ENCODE measurements at places on chromosomes 1 and 21.

DNA sequence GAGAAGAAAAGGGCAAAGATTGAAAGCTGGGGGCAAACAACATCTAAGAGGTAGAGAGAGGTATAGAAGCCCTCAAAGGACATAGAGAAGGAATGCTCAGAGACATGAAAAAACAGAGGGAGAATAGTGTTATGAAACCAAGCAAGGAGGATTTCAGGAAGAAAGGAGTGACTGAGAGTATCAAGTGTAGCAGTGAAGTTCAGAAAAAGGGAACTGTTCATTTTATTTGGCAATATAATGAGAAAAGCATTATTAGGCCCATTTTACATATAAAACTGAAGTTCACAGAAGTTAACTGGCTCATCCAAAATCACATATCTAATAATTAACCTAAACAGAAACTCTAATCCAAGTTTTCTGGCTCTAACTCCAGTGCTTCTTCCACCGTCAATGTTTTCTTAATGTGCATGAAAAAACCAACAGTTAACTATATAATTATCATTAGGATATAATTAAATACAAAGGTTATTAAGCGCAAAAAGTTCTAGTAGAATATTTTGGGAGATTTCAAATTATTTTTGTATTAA, 17.7 kb downstream of the NEXN start:
- no peak for DNase-seq

DNA sequence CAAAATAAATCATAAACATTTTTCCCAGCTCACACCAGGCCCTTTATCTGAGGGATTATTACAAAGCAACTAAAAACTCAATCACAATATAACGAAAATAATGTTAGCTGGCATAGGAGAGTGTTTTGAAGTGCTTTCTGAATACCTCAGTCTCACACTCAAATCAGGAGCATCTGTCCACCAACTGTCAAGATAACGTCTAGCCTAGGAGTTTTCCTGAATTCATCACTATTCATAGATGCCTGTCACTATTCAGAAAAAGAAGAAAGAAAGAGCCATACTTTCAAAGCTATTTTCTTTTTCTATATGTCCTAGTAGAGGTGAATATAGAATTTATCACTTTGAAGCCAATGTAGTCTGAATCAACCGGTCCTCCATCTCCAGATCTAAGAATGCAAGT, 127.0 kb downstream of the AKT3 start:
- DNase-seq: no peak

DNA sequence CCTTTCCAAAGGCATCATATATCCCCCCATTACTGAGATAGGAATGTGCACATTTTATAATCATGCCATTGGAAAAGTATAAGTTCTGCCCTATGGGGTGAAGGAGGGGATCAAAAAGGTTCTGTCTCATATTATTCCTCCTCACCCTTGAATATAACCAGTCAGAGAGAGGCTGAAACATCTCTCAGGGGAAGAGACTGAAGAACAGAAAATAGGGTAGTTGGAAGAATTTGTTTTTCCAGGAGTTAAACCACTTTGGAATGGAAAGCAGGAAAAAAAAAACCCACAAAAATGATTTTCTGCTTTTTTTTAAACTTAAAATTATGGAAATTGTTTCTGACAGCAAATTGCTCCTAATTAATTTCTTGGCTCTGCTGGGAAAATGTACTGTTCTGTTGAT, 52.8 kb upstream of the BEND5 start:
- DNase-seq: no peak

GRCh38 chr1:164613176-164613575, 54.2 kb downstream of the PBX1 start:
- DNase-seq: no peak

- DNase-seq: no peak
Observed at GRCh38 chr1:160474392-160475242, 48.4 kb downstream of the SLAMF6 start.

DNA sequence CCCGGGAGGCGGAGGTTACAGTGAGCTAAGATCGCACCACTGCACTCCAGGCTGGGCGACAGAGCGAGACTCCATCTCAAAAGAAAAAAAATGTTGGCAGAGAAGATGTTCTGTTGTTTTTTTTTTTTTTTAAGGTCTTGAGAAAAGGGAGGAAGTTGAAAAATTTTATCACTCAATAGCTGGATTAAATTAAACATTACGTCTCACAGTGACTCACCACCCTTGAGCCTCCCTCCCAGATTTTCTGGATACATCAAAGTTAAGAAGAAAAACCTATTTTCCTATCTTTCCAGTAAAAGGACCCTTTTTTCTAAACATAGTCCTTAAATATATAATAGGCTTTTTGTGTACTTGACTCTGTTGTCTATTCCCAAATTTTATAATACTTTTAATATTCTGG, 35.5 kb downstream of the IFNAR1 start:
- no peak for DNase-seq
